ENCODE measurements at places on chromosomes 4 and X. TPM values are rescaled to one million over a fixed set of nuclear protein-coding genes. Genes with fewer than 3 reads are reported as not detected.

RP2 gene
- 10.6 TPM for total RNA-seq

CFAP47 gene
- total RNA-seq, result not detected

SUPT20HL1 gene
- not detected for total RNA-seq

CAMK2D gene
- 12.6 TPM for total RNA-seq

EVC2 gene
- 1.3 TPM for total RNA-seq

PPP1R2C gene
- not detected for total RNA-seq

MORF4L2 gene
- 419 TPM for total RNA-seq

PTPN13 gene
- total RNA-seq, result 5.2 TPM

CLCN3 gene
- total RNA-seq, result 21.6 TPM

ANOS1 gene
- 0.06 TPM for total RNA-seq

RHOXF2B gene
- not detected for total RNA-seq
